ENCODE measurements at places on chromosomes 13 and 19. TPM values are rescaled to one million over a fixed set of nuclear protein-coding genes. Genes with fewer than 3 reads are reported as not detected.
A peak's percentile ranks its signal among the peaks of the same experiment; 100 is the strongest.

- no peak overlapping the region for H3K27ac ChIP-seq
- DNase-seq, result no peak
- no peaks in the 10 kb centered on the region for H3K36me3 ChIP-seq
- H3K4me3 ChIP-seq, result no peak overlapping the region
Observed at GRCh38 chr13:59016250-59016649, 1147.5 kb downstream of the DIAPH3 start.

GRCh38 chr19:17289489-17289888 is 7.8 kb downstream of the ANKLE1 start:
- peaks cover 10% of the 10 kb centered on the region for H3K4me1 ChIP-seq
- no peak overlapping the region for H3K27ac ChIP-seq
- H3K27me3 ChIP-seq, result no peaks in the 10 kb centered on the region
- H3K36me3 ChIP-seq, result no peaks in the 10 kb centered on the region
- no peak overlapping the region for H3K4me3 ChIP-seq

DNA sequence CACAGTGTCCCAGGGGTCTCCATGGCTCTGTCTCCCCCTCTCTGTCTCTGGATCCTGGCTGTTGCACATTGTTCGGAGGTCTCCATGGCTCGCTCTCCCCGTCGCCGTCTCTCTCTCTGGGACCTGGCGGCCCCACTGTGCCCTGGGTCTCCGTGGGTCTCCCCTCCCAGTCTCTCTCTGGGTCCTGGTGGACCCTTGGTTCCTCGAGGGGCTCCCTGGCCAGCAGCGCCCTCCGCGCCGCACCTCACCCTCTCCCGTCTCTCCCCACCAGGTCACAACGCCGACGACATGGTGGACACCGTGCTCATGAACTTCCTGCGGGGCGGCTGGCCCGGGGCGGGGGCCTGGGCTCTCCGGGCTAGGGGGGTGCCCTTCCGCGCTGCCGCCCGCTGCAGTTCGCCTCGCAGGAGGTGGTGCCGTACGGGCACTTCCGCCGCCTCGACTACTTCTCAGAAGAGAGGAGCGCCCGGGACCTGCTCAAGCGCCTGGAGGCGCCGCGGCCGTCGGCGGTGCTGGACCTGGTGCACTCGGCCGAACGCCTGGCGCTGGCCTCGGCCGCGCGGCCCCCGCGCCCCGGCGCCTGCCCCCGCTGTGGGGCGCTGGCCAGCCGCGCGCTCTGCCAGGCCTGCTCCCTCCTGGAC is 29.1 kb downstream of the SIGLEC5 start:
- no peaks in the 10 kb centered on the region for H3K27me3 ChIP-seq
- H3K4me3 ChIP-seq, result peak overlapping the region; percentile 61
- H3K27ac ChIP-seq, result peak overlapping the region; percentile 46
- H3K36me3 ChIP-seq, result peaks cover 4% of the 10 kb centered on the region
- peaks cover 39% of the 10 kb centered on the region for H3K4me1 ChIP-seq

- DNase-seq, result no peak
- no peaks in the 10 kb centered on the region for H3K4me1 ChIP-seq
- H3K27ac ChIP-seq, result no peak overlapping the region
- no peak overlapping the region for H3K4me3 ChIP-seq
- no peaks in the 10 kb centered on the region for H3K27me3 ChIP-seq
Observed at GRCh38 chr19:19549804-19550464, 11.9 kb downstream of the CILP2 start.

DNA sequence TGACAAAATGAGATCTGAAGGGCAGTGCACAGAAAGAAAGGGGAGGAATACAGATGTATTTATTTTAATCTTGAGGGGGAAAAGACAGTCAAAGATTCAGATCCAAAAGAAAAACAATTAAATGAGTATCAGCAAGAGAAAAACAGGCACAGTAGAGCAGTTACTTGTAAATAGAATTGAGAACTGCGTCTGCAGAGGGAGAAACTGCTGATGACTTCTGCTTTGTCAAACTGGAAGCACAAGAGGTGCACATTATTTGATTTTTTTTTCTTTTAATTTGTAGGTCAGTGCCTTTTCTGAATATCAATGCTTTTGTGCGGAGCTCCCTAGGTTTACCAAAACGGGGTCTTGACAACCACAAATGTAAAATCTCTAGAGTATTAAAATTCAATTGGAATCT is 37.3 kb downstream of the EFNB2 start:
- peaks cover 14% of the 10 kb centered on the region for H3K4me1 ChIP-seq
- no peak overlapping the region for H3K27ac ChIP-seq
- peaks cover 29% of the 10 kb centered on the region for H3K27me3 ChIP-seq
- H3K4me3 ChIP-seq, result no peak overlapping the region
- no peaks in the 10 kb centered on the region for H3K36me3 ChIP-seq

DNA sequence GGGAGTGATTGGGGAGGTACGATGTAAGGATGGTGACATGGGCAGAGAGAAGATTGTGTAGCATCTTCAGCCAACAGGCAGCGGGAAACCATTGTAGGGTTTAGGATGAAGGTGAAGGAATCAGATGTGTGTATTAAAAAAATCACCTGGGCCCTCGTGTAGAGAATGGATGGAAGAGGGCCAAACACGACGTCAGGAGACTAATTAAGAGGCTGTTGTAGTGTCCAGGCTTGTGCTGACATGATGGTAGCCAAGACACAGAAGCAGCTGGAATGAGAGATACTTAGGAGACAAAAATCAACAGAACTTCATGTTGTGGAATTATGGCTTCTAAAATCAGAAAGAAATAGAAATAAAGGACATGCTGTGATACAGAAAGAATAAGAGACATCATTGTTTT is 41.2 kb upstream of the ARGLU1 start:
- no peak overlapping the region for H3K27ac ChIP-seq
- H3K4me3 ChIP-seq, result no peak overlapping the region
- no peaks in the 10 kb centered on the region for H3K4me1 ChIP-seq
- no peaks in the 10 kb centered on the region for H3K36me3 ChIP-seq
- DNase-seq, result no peak

GRCh38 chr13:33341861-33342452 is 56.4 kb upstream of the STARD13 start:
- H3K27ac ChIP-seq, result no peak overlapping the region
- H3K27me3 ChIP-seq, result no peaks in the 10 kb centered on the region
- DNase-seq, result no peak

- H3K4me1 ChIP-seq, result no peaks in the 10 kb centered on the region
- H3K27me3 ChIP-seq, result no peaks in the 10 kb centered on the region
- H3K4me3 ChIP-seq, result no peak overlapping the region
Observed at GRCh38 chr19:1220976-1221903, 15.7 kb downstream of the STK11 start.

GRCh38 chr13:113959198-113959597 is 14.7 kb downstream of the C13orf46 start:
- H3K36me3 ChIP-seq, result no peaks in the 10 kb centered on the region
- H3K27me3 ChIP-seq, result no peaks in the 10 kb centered on the region
- H3K4me3 ChIP-seq, result no peak overlapping the region
- H3K27ac ChIP-seq, result no peak overlapping the region
- DNase-seq, result no peak
- no peaks in the 10 kb centered on the region for H3K4me1 ChIP-seq

DNA sequence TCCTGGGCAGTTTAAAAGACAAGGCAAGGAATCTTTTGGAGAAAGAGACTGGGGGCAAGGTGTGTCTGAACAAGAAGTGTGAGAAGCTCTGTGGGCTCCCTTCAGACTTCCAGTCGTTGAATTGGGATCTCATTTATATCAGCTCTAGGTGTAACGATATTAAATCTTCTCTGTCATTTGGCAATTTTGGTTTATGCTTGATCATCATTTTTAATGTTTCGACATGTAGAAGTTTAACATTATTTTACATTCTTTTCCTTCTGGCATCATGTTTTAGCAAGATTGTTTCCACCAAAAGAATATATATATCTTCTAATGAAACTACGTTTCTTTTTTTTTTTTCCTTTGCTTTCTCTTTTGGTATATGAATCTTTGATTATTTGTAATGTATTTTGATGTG is 49.3 kb downstream of the USPL1 start:
- H3K36me3 ChIP-seq, result no peaks in the 10 kb centered on the region
- no peak overlapping the region for H3K4me3 ChIP-seq
- no peak for DNase-seq
- H3K4me1 ChIP-seq, result peaks cover 44% of the 10 kb centered on the region
- H3K27ac ChIP-seq, result no peak overlapping the region

- no peaks in the 10 kb centered on the region for H3K27me3 ChIP-seq
- peaks cover 9% of the 10 kb centered on the region for H3K4me1 ChIP-seq
- H3K27ac ChIP-seq, result no peak overlapping the region
- H3K4me3 ChIP-seq, result no peak overlapping the region
Observed at GRCh38 chr13:66879988-66880387, 350.1 kb downstream of the PCDH9 start.

DNA sequence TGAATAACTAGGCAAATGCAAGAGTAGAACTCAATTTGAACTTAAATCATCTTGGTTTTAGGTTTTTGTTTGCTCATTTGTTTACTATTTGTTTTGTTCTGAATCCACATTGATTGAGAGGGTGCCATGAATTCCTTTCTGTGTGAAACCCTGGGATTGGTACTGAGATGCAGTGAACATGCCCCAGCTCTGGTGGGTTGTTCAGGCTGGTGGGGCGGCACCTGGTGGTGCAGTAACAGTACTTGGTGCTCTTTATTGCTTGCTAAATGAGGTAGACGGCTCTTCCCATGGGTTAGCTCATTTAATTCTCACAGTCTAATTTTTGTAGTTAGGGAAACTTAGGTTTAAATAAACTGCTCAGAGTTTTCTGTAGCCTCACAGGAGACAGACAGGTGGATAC is 48.4 kb downstream of the WASF3 start:
- peaks cover 3% of the 10 kb centered on the region for H3K4me1 ChIP-seq
- H3K36me3 ChIP-seq, result no peaks in the 10 kb centered on the region
- no peaks in the 10 kb centered on the region for H3K27me3 ChIP-seq

GRCh38 chr13:19185086-19185864 is 3.7 kb upstream of the TUBA3C start:
- no peaks in the 10 kb centered on the region for H3K36me3 ChIP-seq
- DNase-seq, result no peak
- H3K27ac ChIP-seq, result no peak overlapping the region
- H3K27me3 ChIP-seq, result no peaks in the 10 kb centered on the region
- H3K4me1 ChIP-seq, result no peaks in the 10 kb centered on the region
- no peak overlapping the region for H3K4me3 ChIP-seq

GRCh38 chr19:1259206-1259875 is 9.8 kb upstream of the CIRBP start:
- no peaks in the 10 kb centered on the region for H3K36me3 ChIP-seq

GRCh38 chr13:80408270-80408669 is 67.3 kb upstream of the SPRY2 start:
- no peak overlapping the region for H3K27ac ChIP-seq
- H3K36me3 ChIP-seq, result no peaks in the 10 kb centered on the region
- peak; percentile 8 for DNase-seq
- H3K27me3 ChIP-seq, result no peaks in the 10 kb centered on the region
- H3K4me3 ChIP-seq, result no peak overlapping the region
- H3K4me1 ChIP-seq, result no peaks in the 10 kb centered on the region

GRCh38 chr13:79336966-79337365 is 69.1 kb downstream of the RBM26 start:
- H3K36me3 ChIP-seq, result peaks cover 84% of the 10 kb centered on the region
- no peaks in the 10 kb centered on the region for H3K27me3 ChIP-seq
- peak; percentile 35 for DNase-seq
- H3K4me3 ChIP-seq, result no peak overlapping the region
- no peak overlapping the region for H3K27ac ChIP-seq

DNA sequence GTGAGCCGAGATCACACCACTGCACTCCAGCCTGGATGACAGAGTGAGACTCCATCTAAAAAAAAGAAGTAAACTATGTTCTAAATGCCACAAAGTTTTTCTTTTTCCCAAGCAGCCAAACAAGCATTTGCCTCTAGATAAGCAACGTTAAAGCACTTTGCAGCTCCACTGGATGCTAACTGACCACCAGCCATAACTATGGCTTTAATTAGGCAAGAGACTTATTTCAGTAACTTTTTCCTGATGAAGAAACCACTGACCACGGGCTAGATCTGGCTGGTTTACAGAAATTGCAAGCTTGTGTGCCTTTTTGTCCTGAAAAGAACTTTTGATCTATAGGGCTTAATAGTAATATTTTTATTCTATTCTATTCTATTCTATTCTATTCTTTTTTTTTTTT is 22.1 kb downstream of the CD70 start:
- no peak overlapping the region for H3K27ac ChIP-seq
- H3K27me3 ChIP-seq, result no peaks in the 10 kb centered on the region
- no peaks in the 10 kb centered on the region for H3K36me3 ChIP-seq
- H3K4me3 ChIP-seq, result no peak overlapping the region
- no peak for DNase-seq
- no peaks in the 10 kb centered on the region for H3K4me1 ChIP-seq

DNA sequence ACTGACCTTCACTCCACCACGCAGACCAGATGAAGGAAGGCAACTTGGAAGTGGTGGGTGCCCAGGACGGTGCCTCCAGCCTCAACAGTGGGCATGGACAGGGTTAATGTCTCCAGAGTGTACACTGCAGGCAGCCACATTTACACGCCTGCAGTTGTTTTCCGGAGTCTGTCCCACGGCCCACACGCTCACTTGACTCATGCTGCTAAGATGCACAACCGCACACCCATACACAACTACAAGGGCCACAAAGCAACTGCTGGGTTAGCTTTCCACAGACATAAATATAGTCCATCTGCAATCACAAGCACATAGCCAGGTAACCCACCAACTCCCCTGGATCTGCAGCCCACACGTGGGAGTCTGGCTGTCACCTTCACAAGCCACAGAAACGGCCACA is 12.6 kb upstream of the AXL start:
- DNase-seq, result no peak
- no peaks in the 10 kb centered on the region for H3K36me3 ChIP-seq
- no peaks in the 10 kb centered on the region for H3K27me3 ChIP-seq
- H3K4me3 ChIP-seq, result no peak overlapping the region
- H3K4me1 ChIP-seq, result no peaks in the 10 kb centered on the region

DNA sequence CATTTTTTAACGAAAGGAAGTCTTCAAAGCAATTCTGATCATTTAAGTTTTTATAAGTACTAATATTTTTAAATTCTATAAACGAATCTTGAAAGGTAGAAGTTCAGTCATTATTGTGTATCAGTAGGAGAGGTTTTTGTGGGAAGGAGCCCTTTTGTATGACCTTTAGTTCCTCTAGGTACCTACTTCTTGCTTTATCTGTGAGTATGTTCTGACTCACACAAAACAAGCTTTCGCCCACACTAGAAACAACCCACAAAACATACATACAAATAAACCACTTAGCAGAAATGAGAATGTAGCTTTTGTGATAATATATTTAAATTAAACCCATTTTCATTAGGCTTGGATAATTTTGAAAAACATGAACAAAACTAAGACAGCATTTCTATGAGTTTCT is 27.8 kb downstream of the ERCC5 start:
- no peaks in the 10 kb centered on the region for H3K27me3 ChIP-seq
- no peak overlapping the region for H3K4me3 ChIP-seq
- H3K4me1 ChIP-seq, result peaks cover 4% of the 10 kb centered on the region
- H3K36me3 ChIP-seq, result peaks cover 10% of the 10 kb centered on the region

PTGIR gene
- 5.3 TPM for polyA plus RNA-seq

PCP2 gene
- 5.6 TPM for polyA plus RNA-seq

ZNF865 gene
- 11.3 TPM for polyA plus RNA-seq

PSPN gene
- 1.1 TPM for polyA plus RNA-seq

KRTDAP gene
- not detected for polyA plus RNA-seq

ZNF85 gene
- polyA plus RNA-seq, result 5.9 TPM

MED16 gene
- 60.3 TPM for polyA plus RNA-seq

SLC25A41 gene
- polyA plus RNA-seq, result 0.48 TPM

THSD1 gene
- polyA plus RNA-seq, result 1.2 TPM

Data from B cell (primary cell).